ENCODE measurements at places on chromosomes 1 and 21.

DNA sequence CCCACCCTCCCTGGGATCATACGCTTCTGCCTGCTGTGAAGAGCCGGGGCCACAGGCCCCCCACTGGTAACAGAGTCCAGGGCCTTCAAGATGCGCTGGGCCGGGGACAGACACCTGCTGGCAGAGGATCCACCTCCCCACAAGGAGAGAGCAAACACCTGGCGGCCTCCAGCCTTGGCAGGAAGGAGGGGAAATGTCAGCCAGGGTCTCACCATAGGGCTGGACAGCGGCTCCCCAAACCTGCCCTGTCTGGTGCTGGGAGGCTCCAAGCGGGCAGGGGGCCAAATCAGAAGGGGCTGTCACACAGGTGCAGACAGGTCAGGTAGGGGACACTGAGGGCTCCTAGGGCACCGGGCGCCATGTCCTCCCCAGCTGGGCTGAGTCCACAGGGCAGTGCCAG lies 58.9 kb downstream of the KCNAB2 start:
- DNase-seq = no peak

- no peak for DNase-seq
Observed at GRCh38 chr1:203672346-203672745, 45.7 kb downstream of the ATP2B4 start.

DNA sequence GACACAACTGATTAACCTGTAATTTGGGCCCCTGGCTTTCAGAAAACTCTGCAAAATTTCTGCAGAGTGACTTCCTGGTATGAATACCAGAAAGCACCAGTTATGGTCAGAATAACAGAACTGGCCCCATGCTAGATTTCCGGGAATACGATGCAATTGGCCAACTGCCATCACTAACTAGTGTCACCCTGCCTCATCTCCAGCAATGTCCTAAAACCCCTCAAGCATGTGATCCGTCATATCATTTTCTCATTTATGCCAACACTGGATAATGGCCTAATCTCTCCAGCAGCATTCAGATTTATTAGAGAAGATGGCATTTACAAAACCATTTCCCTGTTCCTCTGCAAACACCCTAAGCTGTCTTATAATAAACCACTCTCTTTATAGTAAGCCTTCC lies 15.4 kb downstream of the KAZN start:
- no peak for DNase-seq

- no peak for DNase-seq
Observed at GRCh38 chr1:180251526-180252305, 21.7 kb downstream of the LHX4 start.

- DNase-seq = no peak
Observed at GRCh38 chr1:110873856-110874255, 908 bp downstream of the CD53 start.

- DNase-seq = no peak
Observed at GRCh38 chr1:173887627-173888026, 19.4 kb downstream of the ZBTB37 start.

GRCh38 chr1:241457421-241457820 lies 62.1 kb downstream of the FH start:
- DNase-seq = no peak

- DNase-seq = no peak
Observed at GRCh38 chr1:215623162-215623561, 56.1 kb downstream of the KCTD3 start.

GRCh38 chr1:156387870-156388173 lies 18.8 kb downstream of the RHBG start:
- DNase-seq = no peak

DNA sequence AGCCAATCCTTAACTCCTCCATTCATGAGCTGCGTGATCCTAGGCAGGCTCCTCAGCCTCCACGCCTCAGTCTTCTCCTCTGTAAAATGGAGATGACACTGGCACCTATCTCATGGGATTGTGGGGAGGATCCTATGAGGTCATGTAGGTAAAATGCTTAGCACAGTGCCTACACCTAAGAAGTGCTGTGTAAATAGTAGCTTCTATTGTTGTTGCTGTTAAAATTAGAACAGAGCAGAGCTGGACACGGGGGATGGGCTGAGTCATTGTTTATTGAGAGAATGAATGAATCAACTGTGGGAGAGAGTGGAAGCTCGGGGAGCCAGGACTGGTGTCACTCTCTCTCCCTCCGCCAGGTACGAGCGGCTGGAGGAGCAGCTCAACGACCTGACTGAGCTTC lies 43.0 kb downstream of the TMCC2 start:
- DNase-seq = no peak

GRCh38 chr1:3510956-3511250 lies 56.4 kb downstream of the ARHGEF16 start:
- no peak for DNase-seq

- DNase-seq = no peak
Observed at GRCh38 chr1:42013881-42014470, 95.3 kb upstream of the HIVEP3 start.
